ENCODE measurements at places on chromosomes 3 and 15. TPM values are rescaled to one million over a fixed set of nuclear protein-coding genes. Genes with fewer than 3 reads are reported as not detected.

The DAZL gene
- total RNA-seq = not detected

The CLRN1 gene
- total RNA-seq = not detected

DNA sequence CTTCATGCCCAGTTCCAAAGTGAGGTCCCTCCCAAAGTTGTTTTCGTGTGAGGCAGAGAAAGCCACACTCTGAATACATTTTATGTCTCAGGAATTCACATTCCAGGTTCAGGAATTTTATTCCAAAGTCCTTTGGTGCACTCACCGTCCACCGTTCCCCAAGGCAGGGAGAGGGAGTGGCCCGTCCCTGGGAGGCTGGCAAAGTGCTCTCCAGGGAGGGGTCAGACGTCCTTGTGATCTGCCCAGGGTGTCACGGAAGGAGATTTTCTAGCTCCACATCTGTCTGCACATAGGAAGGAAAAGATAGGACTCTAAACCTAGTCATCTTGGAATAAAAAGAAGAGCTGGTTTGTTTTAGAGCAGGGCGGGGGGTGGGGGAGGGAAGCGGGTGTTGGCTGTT, 47.9 kb downstream of the KLF13 start:
- H3K27me3 ChIP-seq = no peaks in the 10 kb centered on the region
- peaks cover 58% of the 10 kb centered on the region for H3K36me3 ChIP-seq
- DNase-seq = no peak
- H3K4me1 ChIP-seq = peaks cover 61% of the 10 kb centered on the region
- H3K4me3 ChIP-seq = no peak overlapping the region
- peak overlapping the region; percentile 49 for H3K27ac ChIP-seq

- H3K27ac ChIP-seq = peak overlapping the region; percentile 45
- H3K4me1 ChIP-seq = no peaks in the 10 kb centered on the region
- no peaks in the 10 kb centered on the region for H3K36me3 ChIP-seq
These were observed 52.6 kb downstream of the MCF2L2 start for GRCh38 chr3:183375787-183376186.

DNA sequence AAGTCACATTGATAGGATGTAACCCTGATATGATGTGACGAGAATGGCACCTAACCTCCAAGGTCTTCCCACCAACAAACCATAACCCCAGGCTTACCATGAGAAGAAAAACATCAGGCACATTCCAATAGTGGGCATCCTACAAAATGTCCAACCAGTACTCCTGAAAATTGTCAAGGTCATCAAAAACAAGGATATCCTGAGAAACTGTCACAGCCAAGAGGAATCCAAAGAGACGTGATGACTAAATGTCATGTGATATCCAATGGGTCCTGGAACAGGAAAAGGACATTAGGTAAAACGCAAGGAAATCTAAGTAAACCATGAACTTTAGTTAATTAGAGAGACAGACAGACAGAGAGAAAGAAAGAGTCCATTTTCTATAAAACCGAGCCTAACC, 2.3 kb upstream of the CYP1A2 start:
- DNase-seq = no peak
- H3K36me3 ChIP-seq = no peaks in the 10 kb centered on the region

- no peak for DNase-seq
- no peaks in the 10 kb centered on the region for H3K4me1 ChIP-seq
- H3K4me3 ChIP-seq = no peak overlapping the region
- no peaks in the 10 kb centered on the region for H3K36me3 ChIP-seq
- no peaks in the 10 kb centered on the region for H3K27me3 ChIP-seq
These were observed 111.6 kb upstream of the ACP3 start for GRCh38 chr3:132205609-132206008.

The EDC3 gene
- total RNA-seq = 31.5 TPM

The RBP2 gene
- total RNA-seq = 2.1 TPM

- no peak for DNase-seq
- no peaks in the 10 kb centered on the region for H3K27me3 ChIP-seq
- no peak overlapping the region for H3K4me3 ChIP-seq
- H3K27ac ChIP-seq = no peak overlapping the region
- no peaks in the 10 kb centered on the region for H3K4me1 ChIP-seq
These were observed 103.6 kb upstream of the RNU6-1 start for GRCh38 chr15:67943475-67943874.

The OXSM gene
- 8.5 TPM for total RNA-seq

GRCh38 chr3:79006077-79006476, 761.7 kb downstream of the ROBO1 start:
- no peak overlapping the region for H3K27ac ChIP-seq
- H3K4me1 ChIP-seq = no peaks in the 10 kb centered on the region
- no peaks in the 10 kb centered on the region for H3K36me3 ChIP-seq
- no peak for DNase-seq

GRCh38 chr3:126154391-126155279, 25.8 kb downstream of the ALDH1L1 start:
- H3K27ac ChIP-seq = no peak overlapping the region
- no peak overlapping the region for H3K4me3 ChIP-seq
- H3K36me3 ChIP-seq = no peaks in the 10 kb centered on the region

GRCh38 chr3:53218131-53218530, 37.7 kb downstream of the TKT start:
- H3K4me1 ChIP-seq = no peaks in the 10 kb centered on the region
- H3K27me3 ChIP-seq = no peaks in the 10 kb centered on the region
- no peaks in the 10 kb centered on the region for H3K36me3 ChIP-seq
- H3K4me3 ChIP-seq = no peak overlapping the region
- peak; percentile 43 for DNase-seq

DNA sequence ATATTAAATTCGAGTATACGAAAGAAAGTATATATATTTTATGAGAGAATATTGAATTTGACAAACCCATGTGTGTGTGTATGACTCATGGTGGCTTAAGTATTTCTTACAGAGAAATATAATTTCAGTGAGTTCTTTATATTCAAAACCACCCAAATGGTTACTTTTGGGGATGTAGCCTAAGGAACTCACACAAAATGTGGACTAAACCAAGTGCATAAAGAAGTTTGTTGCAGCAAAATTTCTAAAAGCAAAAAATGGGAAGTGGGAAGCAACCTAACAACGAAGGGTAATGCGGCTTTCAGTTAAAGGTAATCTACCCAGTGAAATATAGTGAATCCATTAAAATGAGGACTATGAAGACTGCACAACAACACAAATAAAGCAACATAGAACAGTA, 277.1 kb downstream of the EDEM1 start:
- no peak for DNase-seq
- no peaks in the 10 kb centered on the region for H3K27me3 ChIP-seq
- H3K4me3 ChIP-seq = no peak overlapping the region
- no peaks in the 10 kb centered on the region for H3K36me3 ChIP-seq
- no peaks in the 10 kb centered on the region for H3K4me1 ChIP-seq

DNA sequence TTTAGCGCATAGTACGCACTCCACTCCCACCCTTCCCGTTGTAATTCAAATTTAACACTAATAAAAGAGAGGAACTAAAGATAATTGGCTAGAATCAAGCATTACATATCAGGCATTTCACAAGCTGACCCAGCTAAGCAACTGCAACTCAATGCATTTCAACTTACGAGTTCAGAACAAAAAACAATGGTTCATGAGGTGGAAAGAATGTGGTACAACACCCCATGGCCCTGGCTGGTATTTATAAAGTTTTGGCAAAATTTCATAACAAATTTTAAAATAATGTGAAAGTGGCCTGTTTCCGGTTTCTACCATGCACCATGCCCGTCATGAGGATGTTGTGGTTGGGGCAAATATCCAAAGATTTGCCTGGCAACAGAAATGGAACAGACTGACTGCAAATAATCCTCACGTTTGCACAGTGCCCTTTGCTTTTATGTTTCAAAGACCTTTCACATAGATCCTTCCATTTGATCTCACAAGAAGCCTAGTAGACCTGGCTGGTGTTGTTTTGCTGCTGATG, 455.3 kb upstream of the NR2F2 start:
- H3K4me3 ChIP-seq = no peak overlapping the region
- no peaks in the 10 kb centered on the region for H3K36me3 ChIP-seq
- peaks cover 6% of the 10 kb centered on the region for H3K4me1 ChIP-seq
- no peaks in the 10 kb centered on the region for H3K27me3 ChIP-seq

DNA sequence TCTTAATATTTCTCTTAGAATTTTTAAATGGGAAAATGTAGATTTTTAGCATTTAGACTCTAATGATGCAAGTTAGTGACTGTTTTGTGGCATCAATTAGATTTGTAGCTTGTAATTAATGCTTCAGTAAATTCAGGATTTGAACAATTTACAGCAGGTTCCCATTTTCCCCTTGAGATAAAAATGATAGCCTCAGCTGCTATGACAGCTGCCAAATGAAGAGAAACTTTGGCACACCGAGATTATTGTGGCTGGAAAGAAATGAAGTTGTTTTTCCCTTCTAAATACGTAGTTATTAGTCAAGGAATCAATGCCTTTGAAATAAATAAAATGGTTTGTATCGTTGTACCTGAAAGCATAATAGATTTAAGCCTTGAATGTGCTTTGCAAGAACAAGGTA, 206.4 kb upstream of the P2RY1 start:
- no peak overlapping the region for H3K4me3 ChIP-seq
- no peaks in the 10 kb centered on the region for H3K36me3 ChIP-seq
- H3K4me1 ChIP-seq = no peaks in the 10 kb centered on the region
- DNase-seq = no peak

- H3K27ac ChIP-seq = no peak overlapping the region
- H3K36me3 ChIP-seq = no peaks in the 10 kb centered on the region
- no peaks in the 10 kb centered on the region for H3K27me3 ChIP-seq
- DNase-seq = no peak
- no peak overlapping the region for H3K4me3 ChIP-seq
- H3K4me1 ChIP-seq = no peaks in the 10 kb centered on the region
These were observed 47.9 kb downstream of the USP13 start for GRCh38 chr3:179700716-179701115.

GRCh38 chr3:186425788-186426730, 64.0 kb upstream of the DGKG start:
- no peaks in the 10 kb centered on the region for H3K27me3 ChIP-seq
- no peak for DNase-seq
- H3K4me1 ChIP-seq = no peaks in the 10 kb centered on the region
- H3K27ac ChIP-seq = no peak overlapping the region
- H3K4me3 ChIP-seq = no peak overlapping the region
- H3K36me3 ChIP-seq = no peaks in the 10 kb centered on the region

The PEX11A gene
- 9.1 TPM for total RNA-seq

DNA sequence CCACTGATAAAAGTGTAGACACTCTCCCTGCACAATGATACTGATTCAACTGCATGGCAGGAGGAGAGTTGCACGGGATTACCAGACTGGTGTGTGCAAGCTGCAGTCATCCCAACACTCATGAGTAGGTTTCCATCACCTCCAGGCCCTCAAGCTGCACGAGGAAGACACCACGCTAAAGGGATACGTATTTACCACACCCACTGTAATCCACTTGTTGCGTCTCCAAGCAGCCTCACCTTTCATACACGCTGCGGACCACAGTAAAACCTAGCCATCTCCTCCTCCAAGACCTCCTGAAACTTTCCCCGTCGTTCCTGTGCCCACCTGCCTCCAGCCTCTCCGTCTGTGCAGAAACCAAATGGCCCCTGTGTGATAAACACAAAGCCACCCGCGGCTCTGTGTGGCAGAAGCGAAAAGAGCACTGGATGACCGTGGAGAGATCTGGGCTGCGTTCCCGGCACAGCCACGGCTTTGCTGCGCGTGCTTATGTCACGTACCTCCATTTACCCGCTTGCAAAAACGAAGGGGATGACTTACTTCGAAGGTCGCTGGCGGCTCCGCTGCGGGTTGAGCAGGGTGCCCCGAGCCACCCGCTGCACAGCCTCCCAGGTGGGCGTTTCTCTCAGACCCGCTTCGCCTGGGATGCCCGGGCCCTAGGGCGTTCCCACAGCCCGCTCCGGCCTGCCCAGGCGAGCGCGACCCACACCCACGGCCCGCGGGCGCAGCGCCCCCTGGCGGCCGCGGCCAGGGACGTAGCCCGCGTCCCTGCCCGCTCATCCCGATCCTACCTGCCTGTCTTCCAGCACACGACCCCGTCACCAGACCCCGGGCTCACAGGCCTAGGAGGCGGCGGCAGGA, 643 bp downstream of the ABCC5 start:
- peak; percentile 85 for DNase-seq
- peak overlapping the region; percentile 80 for H3K27ac ChIP-seq
- H3K4me3 ChIP-seq = peak overlapping the region; percentile 99
- H3K36me3 ChIP-seq = peaks cover 10% of the 10 kb centered on the region

The PSTPIP1 gene
- total RNA-seq = 16.0 TPM

GRCh38 chr3:12222775-12223485, 64.2 kb upstream of the TIMP4 start:
- H3K27ac ChIP-seq = no peak overlapping the region
- H3K4me1 ChIP-seq = peaks cover 16% of the 10 kb centered on the region
- H3K27me3 ChIP-seq = no peaks in the 10 kb centered on the region

GRCh38 chr3:160125258-160125657, 100.0 kb upstream of the C3orf80 start:
- H3K27ac ChIP-seq = no peak overlapping the region
- H3K4me3 ChIP-seq = no peak overlapping the region
- H3K4me1 ChIP-seq = peaks cover 10% of the 10 kb centered on the region
- H3K36me3 ChIP-seq = no peaks in the 10 kb centered on the region
- no peaks in the 10 kb centered on the region for H3K27me3 ChIP-seq
- DNase-seq = no peak

The FSTL1 gene
- 221 TPM for total RNA-seq

DNA sequence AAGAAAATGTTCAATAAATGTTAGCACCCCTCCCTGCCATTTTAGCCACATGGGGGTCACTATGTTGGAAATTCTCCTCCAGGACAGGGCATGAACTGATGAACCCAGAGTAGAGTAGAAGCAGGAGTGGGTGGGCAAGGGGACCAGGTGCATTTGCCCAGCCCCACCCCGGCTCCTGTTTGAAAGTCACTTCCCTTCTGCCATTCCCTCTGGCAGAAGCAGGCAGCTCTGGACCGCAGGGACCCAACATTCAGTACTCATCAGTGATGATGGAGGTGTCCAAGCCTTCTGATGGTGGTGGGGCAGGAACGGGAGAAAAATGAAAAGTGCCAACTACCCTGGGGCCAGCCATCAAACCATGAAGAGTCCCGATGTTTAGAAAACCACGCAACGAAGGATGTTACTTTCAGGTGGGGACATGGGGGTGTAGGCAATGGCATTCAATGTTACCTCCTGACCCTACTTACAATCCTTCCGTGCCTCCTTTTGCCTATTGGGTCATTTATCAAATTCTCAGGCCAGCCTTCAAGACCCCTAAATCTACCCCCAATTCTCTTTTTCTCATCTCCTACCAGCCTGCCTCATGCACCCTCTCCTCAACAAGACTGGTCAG, 17.2 kb downstream of the UBAP1L start:
- H3K36me3 ChIP-seq = peaks cover 37% of the 10 kb centered on the region
- no peak overlapping the region for H3K27ac ChIP-seq
- no peaks in the 10 kb centered on the region for H3K27me3 ChIP-seq
- no peak for DNase-seq
- H3K4me1 ChIP-seq = no peaks in the 10 kb centered on the region

GRCh38 chr3:66018057-66019033, 20.4 kb downstream of the MAGI1 start:
- no peak overlapping the region for H3K4me3 ChIP-seq
- H3K4me1 ChIP-seq = peaks cover 7% of the 10 kb centered on the region
- H3K27me3 ChIP-seq = no peaks in the 10 kb centered on the region
- no peaks in the 10 kb centered on the region for H3K36me3 ChIP-seq
- DNase-seq = no peak

Measured in upper lobe of right lung (tissue), 1 donor.